ENCODE measurements at places on chromosomes 12 and 14. TPM values are rescaled to one million over a fixed set of nuclear protein-coding genes. Genes with fewer than 3 reads are reported as not detected.

Gene TROAP
- total RNA-seq = 1.1 TPM

Gene KCNC2
- not detected for total RNA-seq

Gene KRT78
- total RNA-seq = not detected

Gene PRPH
- total RNA-seq = under 0.01 TPM

Gene CLEC4C
- total RNA-seq = not detected

Gene DCAF4
- 25.7 TPM for total RNA-seq

Gene JDP2
- total RNA-seq = 29.3 TPM

Gene HEBP1
- 10.0 TPM for total RNA-seq

Measured in regular cardiac myocyte (primary cell).